ENCODE measurements at places on chromosomes 5 and 9. TPM values are rescaled to one million over a fixed set of nuclear protein-coding genes. Genes with fewer than 3 reads are reported as not detected.

- DNase-seq: no peak
Measured at GRCh38 chr5:62138607-62139006, 167.4 kb upstream of the KIF2A start.

DNA sequence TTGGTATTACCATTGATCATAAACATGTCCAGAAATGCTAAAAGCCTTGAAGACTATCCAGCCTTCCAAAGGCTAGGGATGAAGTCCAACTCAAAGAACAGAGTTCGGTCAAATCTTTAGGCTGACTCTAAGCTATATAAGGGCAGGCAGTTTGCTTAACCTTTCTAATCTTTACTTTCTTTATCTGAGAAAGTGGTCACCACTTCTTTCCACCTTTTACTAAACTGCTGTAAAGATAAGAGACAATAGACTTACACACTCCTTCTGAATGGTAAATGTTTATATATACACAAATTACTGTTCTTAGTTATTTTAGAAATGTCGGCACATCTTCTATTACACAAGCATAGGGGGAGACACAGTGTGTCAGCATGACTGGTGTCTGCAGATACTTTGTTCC lies 100.4 kb downstream of the NREP start:
- DNase-seq: no peak

DNA sequence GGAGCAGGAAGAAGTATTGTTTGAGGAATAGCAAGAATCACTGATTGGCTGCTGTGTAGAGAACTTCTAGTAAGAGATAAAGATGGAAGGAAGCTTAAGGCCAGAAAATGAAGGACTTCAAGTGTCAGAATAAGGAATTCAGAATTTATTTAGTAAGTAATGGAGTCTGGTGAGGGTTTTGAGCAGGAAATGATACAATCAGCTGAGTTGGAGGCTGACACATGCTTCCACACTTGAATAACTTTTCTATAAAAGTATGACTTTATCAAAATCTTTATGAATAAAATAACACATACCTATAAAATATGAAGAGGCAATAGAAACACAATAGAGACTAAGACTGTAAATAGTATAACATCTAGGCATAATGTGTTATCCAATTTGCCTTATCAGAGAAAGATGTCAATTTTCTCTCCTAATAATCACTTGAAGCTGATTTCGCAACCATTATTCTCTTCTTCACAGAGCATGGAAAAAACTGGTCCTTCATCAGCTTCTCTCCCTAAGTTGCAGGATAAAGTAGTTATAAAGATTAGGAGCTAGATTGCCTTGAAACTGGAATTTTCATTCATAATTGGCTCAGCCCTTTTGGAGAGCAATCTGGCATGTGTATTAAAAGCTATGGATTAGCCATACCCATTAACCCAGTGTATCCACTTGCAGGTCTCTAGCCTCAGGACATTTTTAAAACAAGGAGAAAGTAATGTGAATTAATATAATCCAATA lies 143.4 kb downstream of the ZNF608 start:
- no peak for DNase-seq

DNA sequence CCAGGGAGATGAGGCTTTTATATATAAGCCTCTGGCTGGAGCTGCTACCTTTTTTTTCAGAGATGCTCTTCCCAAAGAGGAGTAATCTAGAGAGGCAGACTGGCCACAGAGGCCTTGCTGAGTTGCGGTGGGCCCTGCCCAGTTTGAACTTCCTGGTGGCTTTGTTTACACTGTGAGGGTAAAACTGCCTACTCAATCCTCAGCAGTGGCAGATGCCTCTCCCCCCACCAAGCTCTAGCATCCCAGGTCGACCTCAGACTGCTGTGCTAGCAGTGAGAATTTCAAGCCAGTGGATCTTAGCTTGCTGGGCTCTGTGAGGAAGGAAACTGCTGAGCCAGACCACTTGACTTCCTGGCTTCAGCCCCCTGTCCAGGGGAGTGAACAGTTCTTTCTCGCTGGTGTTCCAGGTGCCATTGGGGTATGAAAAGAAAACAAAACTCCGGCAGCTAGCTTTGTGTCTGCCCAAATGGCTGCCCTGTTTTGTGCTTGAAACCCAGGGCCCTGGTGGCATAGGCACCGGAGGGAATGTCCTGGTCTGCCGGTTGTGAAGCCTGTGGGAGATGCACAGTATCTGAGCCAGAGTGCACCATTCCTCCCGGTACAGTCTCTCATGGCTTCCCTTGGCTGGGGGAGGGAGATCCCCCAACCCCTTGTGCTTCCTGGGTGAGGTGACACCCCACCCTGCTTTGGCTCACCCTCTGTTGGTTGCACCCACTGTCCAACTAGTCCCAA lies 219.5 kb upstream of the IZUMO3 start:
- no peak for DNase-seq

GRCh38 chr9:95036676-95037075 lies 280.8 kb downstream of the FANCC start:
- DNase-seq: no peak

BARHL1 gene
- total RNA-seq: not detected

GRCh38 chr5:54757541-54757940 lies 227.9 kb downstream of the ESM1 start:
- DNase-seq: no peak

CCL27 gene
- not detected for total RNA-seq

GRCh38 chr9:122360891-122361290 lies 9.9 kb upstream of the PTGS1 start:
- DNase-seq: no peak

- DNase-seq: no peak
Measured at GRCh38 chr9:92820964-92821363, 56.3 kb upstream of the BICD2 start.

- DNase-seq: no peak
Measured at GRCh38 chr9:26033336-26033735, 355.1 kb upstream of the TUSC1 start.

DNA sequence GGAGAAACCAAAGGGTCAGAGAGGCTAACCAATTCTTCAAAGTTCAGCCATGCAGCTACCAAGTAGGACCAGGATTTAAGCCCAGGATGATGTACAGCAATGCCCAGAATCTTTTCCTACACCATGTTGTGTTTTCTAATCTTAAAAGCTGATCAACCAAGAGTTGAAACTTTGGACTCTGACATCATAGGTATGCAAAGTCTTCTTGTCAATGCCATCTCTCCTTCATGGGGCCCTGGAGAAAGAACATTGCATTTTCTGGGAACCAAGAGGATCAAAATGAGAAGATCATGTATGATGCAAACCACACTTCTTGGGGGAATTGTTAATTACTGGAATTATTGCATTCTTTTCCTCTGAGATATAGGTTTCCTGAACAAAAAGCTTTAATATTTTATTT lies 54.4 kb upstream of the XPA start:
- no peak for DNase-seq

GRCh38 chr9:2180154-2180553 lies 165.0 kb downstream of the SMARCA2 start:
- DNase-seq: no peak

PCDHB4 gene
- 6.9 TPM for total RNA-seq

DNA sequence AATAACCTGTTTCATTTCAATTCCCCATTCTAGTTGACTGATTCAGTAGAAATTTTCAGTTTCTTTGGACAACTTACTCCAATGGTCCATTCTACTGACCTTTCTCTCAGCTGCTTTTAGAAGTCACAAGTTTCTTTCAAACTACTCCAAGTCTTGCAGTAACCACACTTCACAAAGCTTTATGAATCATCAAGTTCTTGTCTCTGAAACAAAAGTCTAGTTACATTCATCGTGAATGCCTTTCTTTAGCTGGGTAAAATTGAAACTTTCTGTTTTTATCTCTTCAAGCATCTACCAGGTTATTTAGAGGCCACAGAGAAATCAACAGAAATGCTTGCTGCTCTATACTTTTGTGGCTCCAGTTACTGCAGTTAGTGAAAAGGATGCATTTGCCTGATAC lies 405.4 kb downstream of the TMEM232 start:
- no peak for DNase-seq

WDR38 gene
- not detected for total RNA-seq

ARHGEF37 gene
- total RNA-seq: 3.1 TPM

DNA sequence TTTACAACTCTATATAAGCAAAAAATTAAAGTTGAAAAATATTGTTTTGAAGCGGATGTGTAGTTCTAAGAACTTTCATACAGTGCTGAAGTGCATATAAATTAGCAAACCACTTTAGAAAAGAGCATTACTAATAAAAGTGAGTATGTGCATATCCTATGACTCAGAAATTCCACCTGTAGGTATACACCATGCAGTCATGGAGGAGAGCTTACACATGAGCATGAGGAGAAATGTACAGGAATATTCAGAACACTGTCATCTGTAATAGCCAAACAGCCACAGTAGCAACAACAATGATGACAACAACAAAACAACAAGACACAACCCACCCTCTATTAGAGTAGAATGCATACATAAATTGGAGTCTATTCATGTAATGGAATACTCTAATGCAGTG lies 138.2 kb upstream of the ARRDC3 start:
- no peak for DNase-seq

DNA sequence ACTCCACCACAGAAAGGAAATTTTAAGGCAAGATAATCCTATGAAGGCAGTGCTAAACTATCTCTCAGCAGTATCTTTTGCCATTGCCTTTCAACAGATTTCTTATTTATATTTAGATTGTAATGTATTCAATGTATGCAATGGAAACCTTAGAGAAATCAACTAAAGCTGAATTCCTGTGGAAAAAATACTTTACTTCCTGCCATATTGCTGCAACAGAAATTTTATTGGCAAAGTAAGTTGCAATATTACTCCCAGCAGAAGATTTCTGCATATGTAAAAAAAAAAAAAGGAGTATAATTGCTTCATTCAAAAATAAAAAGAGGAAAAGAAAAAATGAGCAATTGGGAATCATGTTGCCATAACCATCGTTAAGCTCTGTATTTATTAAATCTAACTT lies 454.6 kb upstream of the CD180 start:
- DNase-seq: no peak
